ENCODE measurements at places on chromosomes 1 and 21.

GRCh38 chr1:168420177-168420576 lies 123.6 kb downstream of the XCL2 start:
- no peak for DNase-seq

DNA sequence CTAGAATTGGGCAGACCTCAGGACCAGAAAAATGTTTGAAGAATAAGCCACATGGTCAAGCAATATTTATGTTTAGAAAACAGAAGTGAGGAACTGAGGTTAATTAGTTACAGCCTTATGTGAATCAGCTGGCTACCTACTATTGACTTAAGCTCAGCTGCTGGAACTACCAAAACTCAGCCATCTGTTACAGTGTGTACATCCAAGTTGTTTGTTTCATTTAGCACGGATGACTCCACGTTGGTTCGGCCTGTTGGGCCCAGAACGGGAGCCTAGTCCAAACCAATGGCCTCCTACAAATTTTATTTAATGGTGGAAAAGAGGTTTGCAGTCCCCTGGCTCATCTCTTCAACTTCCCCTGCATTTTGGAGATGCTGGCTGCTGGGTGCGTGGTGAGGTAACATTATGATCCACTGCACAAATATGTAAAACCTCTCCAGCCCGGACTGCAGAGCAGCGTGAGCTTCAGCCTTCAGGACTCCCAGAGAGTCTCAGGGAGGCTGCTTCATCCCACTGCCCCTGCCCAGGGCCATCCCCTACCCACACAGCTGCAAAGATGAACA lies 143.4 kb downstream of the ZZZ3 start:
- no peak for DNase-seq

- no peak for DNase-seq
Observed at GRCh38 chr1:3453891-3454810, at the start of gene ARHGEF16. TSS of gene ARHGEF16 (plus strand) at chr1:3454665. CDS start at chr1:3463085, 8,420 bp downstream.

GRCh38 chr21:43868461-43868860 lies 3.4 kb downstream of the AGPAT3 start:
- no peak for DNase-seq

DNA sequence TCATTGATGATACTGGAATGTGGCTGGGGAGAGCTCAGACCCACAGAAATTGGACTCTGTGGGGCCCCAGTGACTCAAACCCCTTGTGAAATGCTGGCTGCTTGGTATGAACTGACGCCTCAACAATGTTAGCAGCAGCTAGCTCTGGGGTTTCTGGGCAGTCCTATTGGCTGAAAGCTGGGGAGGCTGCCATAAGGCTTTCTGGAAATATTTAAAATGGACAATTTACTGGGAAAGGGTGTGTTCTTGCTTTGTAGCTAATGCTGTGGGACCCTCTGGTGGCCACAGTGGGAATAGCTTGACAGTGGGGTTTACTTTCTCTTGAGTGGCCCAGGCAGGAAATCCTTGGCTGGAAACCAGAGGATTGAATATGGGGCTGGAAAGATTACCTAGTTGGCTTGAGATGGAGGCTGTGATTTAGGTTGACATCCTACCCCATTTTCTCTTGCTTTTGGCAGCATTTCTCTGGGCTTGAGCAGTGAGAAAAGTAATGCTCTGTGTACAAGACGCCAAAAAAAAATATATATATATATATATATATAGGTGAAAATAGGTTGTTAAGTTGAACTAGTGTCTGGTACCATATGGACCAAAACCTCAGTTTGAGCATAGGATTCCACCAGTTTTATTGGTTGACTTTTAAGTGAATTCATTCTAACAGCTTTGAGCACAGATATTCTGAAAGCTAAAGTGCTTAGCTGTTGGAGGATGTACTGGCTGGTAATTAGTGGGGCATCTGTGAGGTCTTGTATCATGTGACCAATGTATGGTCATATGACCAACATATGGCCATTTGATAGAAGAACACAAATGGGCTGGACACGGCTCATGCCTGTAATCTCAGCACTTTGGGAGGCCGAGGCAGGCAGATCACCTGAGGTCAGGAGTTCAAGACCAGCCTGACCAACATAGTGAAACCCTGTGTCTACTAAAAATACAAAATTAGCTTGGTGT lies 8.2 kb upstream of the S100A10 start:
- peak; percentile 87 for DNase-seq

- DNase-seq = no peak
Observed at GRCh38 chr1:119477710-119478109, 29.3 kb upstream of the HSD3B1 start.

DNA sequence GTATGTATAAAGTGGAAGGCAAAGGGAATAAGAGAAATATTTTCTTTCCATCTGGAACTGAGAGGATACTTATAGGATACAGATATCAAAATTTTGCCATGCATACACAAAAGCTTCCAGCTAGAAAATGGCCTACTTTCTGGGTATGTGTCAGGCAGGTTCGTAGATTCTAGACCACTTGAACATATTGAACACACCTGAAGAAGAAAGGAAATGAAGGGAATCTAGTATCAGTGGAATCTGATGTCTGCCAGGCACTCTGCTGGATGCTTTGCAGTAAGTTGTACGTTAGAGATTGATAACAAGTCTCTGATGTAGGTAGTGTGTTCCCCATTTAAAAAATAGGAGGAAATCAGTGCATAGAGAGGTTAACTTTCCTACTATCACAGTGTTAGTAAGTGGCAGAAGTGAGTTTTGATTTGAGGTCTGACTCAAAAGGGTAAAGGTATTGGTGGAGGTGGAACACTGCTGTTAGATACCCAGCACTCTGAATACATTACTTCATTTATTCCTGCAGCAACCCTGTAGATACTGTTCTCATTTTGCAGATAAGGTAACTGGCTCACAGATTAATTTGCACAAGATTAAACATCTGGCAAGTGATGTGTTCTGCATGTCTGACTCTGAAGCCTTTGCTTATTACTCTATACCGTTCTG lies 3.0 kb downstream of the CAMSAP2 start:
- no peak for DNase-seq

GRCh38 chr1:8137481-8138244 lies 111.6 kb upstream of the ERRFI1 start:
- DNase-seq = peak; percentile 99

DNA sequence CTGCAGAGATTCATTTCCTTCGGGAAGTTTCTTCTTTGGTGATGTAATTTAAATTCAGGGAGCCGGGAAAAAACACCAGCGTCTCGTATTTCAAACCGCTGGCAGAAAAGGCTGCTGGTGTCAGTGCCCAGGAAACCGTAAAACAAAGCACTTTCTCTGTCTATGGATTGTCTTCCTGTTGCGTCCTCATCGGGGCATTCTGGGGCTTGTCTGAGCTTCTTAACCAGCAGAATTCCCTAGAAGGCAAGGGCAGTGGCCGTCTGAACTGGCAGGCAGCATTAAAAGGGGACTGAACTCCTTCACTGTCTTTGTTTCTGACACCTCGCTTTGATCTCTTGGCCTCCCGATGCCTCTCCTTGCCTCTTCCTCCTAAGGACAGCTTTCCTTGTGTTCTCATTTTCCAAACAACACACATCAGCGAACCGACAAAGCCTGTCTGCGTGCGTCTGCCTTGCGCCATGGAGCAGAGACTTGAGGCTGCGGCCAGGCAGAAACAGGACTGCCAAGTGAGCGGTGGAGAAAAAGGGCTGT lies 391.6 kb upstream of the VAMP3 start:
- peak; percentile 72 for DNase-seq

DNA sequence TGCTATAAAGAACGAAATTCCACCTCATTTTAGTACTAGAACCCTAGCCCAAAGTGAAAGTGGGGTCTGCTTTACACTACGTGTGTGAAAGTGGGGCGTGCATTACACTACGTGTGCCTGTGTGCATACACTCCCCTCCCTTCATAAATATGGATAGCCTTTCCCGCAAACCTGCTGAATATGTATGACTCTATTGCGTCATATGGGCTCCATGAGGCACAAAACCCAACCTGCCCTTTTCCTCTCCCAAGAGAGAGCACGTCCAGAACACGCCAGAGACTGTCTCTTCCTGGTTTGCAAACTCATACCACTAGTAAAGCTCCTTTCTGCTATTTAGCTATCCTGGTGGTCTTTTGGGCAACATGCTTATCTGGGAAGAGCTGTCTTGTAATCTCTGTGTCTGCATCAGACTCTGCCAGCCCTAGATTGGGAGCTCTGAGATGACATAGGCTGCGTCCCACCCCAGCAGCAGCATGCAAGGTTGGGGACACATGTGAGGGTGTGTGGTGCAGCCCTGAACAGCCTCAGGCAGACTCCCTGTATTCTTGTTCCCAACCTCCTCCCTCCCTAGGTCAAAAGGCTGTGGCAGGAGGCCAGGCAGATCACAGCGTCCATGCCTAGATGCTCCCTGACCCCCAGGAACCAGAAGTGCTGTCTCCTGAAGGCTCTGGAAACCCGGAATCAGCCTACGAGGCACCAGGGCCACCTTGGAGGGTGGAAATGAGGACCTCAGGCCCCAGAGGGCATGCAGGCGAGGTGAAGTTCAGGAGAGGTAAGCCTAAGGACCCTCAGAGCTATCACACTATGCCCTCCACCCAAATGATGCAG lies 12.3 kb upstream of the PADI1 start:
- no peak for DNase-seq

GRCh38 chr1:17141441-17142197 lies 22.4 kb upstream of the PADI2 start:
- DNase-seq = peak; percentile 69

GRCh38 chr1:151828921-151829320 lies 2.7 kb downstream of the RORC start:
- DNase-seq = peak; percentile 56

GRCh38 chr1:165851034-165851658 lies 23.7 kb downstream of the UCK2 start:
- DNase-seq = peak; percentile 56

GRCh38 chr1:93346421-93346993 lies 800 bp downstream of the DR1 start:
- peak; percentile 48 for DNase-seq

GRCh38 chr21:45333583-45334121 lies 46.0 kb upstream of the POFUT2 start:
- no peak for DNase-seq

DNA sequence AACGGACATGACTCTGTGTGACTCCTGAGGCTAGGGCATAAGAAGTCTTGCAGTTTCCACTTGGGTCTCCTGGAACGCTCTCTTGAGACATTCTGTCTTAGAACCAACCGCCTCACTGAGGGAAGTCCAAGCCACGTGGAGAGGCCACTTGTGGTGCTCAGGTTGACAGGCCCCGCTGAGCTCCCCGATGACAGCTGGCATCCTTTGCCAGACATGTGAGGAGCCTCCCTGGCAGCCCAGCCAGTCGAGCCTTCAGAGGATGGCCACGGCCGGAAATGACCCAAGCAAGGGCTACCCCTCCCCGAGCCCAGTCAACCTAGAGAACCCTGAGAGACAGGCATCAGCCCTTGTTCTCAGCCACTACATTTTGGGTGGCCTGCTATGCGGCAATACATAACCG lies 20.7 kb downstream of the PLEKHA6 start:
- no peak for DNase-seq

DNA sequence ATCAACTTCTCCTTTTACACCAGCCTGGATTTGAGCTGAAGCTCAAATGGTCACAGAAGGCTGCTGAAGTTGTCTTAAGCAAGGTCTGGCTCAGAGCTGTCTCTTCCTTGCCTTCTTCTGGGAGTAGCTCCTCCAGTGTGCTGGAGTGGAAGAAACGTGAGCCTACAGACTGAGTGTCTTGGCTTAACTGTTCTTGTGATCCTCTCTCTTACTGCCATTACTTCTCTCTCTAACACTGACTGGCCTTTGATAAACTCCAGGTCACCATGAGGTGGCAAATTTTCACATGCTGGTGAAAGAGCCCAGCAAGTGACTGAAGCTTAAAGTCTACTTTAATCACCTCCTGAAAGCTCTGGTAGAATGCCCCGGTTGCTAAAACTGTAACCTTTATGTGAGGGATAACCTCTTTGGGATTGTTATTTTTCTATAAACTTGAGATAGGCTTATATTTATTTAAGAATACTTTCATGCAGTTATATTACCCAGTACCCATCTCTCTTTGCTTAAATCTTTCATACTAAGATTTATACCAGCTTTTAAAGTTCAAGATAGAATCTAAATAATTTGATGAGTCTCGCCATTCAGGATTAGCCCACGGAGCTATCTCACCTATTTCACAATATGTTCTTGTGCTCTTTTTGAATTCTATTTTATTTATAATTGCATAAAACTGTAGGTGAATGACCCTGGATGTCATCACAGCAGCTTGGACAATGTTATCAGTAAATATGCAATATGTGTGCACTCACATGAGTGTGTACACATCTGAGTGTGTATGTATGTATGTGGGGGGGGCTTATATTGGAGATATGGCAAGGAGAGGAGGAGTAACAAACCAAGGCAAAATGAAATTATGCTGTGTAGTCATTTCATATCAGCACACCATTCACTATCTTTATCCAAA lies 924.0 kb downstream of the LTN1 start:
- no peak for DNase-seq

DNA sequence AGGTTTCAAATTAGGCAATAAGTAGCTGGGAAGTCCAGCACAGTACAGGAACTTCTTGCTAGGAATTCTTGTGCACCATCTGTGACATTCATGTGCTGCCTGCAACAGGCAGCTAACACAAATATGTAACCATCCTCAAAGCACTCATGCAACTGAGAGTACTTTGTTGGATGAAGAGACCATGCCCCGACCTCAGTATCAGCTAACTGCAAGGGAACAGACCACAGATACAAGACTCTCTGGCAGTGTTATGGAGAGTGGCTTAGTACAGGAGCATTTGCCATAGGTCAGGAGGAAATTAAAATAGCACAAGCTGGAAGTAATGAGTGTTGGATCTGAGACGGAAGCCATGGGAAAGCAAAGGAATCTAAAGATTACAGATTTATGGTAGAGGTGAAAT lies 123.6 kb downstream of the LRRC53 start:
- no peak for DNase-seq

DNA sequence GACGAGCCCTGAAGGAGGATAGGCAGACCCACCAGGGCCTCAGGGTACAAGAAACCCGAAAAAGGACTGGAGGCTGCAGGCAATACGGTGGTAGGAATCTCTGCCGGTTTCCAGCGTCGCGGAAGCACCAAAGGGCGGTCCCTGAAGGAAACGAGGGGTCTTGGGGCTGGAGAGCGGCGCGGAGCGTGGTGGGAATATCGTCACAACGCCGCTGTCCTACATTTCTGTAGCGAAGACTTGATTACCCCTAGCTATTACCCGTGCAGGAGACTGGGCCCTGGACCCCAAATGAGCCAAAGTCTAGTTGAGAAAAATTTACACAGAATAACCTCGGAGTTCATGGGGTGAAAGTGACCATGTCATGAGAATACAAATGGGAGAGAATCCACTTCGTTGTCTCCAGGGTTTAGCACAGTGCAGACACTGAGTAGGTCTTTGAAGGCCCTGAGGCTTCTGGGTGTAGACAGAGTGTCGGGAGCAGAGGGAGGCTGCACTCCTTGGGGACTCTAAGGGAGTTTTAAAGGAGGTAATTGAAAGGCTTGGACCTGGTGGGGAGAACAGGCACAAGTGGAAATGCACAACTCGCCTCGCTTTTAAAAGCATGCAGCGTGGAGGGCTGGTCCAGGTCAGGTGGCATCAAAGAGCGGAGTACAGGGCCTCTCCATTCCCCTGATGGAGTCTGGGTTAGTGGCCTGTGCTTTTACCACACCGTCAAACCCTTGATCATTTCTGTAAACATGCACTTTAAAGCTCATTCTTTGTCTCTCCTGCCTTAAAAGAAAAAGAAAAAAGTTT lies 1.5 kb downstream of the ATP1A1 start:
- no peak for DNase-seq

GRCh38 chr1:199102239-199102638 lies 463.4 kb downstream of the PTPRC start:
- DNase-seq = no peak

All from foreskin melanocyte (primary cell).